ENCODE measurements at places on chromosomes 7 and 10. TPM values are rescaled to one million over a fixed set of nuclear protein-coding genes. Genes with fewer than 3 reads are reported as not detected.

DNA sequence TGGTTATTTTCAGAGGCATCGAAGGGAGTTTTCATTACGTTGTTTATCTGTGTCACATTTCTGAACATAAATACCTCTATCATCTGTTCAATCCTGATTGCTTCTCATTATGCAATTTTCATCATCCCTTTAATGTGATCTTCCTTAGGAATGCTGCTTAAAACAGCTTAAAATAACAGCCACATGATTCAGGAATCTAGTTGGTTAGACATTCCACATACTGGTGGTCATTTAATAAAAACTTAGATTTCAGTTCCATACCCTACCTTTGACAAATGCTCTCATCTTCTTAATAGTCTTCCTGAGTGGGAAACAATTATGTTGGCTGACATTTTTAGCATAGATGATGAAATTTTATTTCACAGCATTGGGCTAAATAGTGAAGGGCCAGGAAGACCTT, 191.3 kb upstream of the CDCA7L start:
- peaks cover 37% of the 10 kb centered on the region for H3K4me1 ChIP-seq
- no peak overlapping the region for H3K4me3 ChIP-seq
- no peaks in the 10 kb centered on the region for H3K27me3 ChIP-seq
- no peak for DNase-seq

- peaks cover 11% of the 10 kb centered on the region for H3K27me3 ChIP-seq
- H3K36me3 ChIP-seq, result no peaks in the 10 kb centered on the region
- H3K27ac ChIP-seq, result no peak overlapping the region
- no peak for DNase-seq
Measured at GRCh38 chr7:134565643-134566136, 16.8 kb downstream of the AKR1B15 start.

SPDYE2B gene
- total RNA-seq, result not detected

DNA sequence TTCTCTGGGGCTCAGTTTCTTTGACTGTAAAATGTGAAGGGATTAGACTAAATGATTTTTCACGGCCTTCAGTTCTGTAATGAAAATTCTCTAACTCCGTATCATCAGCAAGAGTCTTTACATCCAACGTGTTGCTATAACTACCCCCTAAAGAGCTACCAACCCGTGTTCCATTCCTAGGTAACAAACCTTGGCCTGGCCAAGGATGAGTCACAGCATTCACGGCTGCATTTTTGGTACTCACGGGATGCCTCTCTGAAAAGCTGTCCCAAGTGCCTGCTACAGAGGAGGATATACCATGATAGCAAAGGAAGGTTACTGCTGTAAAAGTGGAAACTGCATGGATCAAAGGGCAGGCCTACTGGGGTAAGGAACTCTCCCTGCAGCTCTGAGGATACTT, 5.9 kb downstream of the LRRC4 start:
- H3K36me3 ChIP-seq, result peaks cover 20% of the 10 kb centered on the region
- H3K4me1 ChIP-seq, result peaks cover 18% of the 10 kb centered on the region
- DNase-seq, result no peak
- H3K27ac ChIP-seq, result no peak overlapping the region
- no peaks in the 10 kb centered on the region for H3K27me3 ChIP-seq
- H3K4me3 ChIP-seq, result no peak overlapping the region

DNA sequence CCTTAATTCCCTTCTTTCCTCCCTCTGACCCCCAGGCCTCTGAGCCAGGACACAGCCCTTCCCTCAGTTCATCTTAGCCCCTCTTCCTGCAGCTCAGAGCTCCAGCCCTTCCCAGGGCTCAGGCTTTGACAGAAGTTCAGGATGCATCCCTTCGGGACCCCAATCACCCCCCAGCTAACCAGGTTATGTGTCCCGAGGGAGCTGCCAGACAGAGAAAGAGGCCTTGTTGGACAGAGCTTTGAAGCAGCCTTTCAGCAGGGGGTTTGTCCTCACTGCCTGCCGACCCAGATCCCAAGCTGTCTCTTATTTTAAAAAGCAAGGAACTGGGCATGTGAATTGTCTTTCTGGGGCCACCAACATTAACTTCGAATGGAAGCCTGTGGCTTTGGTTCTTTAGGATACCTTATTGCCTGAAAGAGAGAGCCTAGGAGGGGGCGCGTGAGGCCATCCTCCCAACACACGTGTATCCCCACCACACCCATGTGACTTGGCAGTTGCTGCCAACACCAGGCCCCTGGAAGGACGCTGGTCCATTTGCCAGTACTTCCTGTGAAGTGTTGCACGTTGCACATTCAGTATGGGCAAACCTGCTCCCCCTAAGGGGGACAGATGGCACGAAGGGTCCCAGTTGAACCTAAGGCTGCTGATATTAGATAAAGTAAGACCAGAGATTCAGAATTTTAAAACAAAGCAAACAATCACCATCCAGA, 858 bp downstream of the CCDC136 start:
- peak overlapping the region; percentile 61 for H3K4me3 ChIP-seq
- no peak for DNase-seq
- H3K27me3 ChIP-seq, result peaks cover 19% of the 10 kb centered on the region
- no peak overlapping the region for H3K27ac ChIP-seq

DNA sequence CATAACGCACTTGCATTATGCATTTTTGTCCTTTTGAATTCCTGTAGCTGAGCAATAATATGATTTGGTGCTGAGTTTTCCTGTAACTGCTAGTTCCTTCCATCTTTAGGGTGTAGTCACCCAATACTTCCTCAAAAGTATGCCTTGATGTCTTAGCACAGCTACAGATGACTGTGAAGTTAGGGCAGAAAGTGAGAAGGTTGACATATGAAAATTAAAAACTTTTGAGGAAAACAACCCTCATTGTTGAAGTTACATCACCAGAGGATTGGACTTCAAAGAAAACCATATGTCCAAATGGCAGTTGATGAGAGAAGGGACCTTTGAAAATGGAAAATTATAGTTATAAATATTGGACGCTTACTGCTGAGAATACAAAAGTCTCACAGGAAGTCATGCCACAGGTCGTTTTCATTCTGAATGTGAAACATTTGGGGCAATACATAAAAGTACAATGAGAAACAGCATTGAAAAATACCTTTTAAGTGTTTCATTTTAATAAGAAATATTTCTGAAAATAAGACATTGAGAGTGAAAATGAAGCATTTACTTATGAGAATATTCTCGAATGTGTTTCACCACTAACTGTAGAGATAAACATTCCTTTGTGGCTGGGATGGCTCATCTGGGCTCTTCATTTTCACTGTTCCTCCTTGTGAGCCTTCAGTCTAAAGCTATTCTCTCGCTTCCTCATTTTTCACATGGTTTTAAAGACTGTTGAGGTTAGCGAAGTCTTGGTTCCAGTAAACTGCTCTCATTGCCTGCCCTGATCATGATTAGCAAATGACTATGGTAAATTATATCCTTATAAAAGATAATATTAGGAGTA, 61.4 kb upstream of the NME8 start:
- H3K4me1 ChIP-seq, result peaks cover 4% of the 10 kb centered on the region
- H3K36me3 ChIP-seq, result no peaks in the 10 kb centered on the region
- no peak for DNase-seq
- H3K4me3 ChIP-seq, result no peak overlapping the region
- H3K27ac ChIP-seq, result no peak overlapping the region

DNA sequence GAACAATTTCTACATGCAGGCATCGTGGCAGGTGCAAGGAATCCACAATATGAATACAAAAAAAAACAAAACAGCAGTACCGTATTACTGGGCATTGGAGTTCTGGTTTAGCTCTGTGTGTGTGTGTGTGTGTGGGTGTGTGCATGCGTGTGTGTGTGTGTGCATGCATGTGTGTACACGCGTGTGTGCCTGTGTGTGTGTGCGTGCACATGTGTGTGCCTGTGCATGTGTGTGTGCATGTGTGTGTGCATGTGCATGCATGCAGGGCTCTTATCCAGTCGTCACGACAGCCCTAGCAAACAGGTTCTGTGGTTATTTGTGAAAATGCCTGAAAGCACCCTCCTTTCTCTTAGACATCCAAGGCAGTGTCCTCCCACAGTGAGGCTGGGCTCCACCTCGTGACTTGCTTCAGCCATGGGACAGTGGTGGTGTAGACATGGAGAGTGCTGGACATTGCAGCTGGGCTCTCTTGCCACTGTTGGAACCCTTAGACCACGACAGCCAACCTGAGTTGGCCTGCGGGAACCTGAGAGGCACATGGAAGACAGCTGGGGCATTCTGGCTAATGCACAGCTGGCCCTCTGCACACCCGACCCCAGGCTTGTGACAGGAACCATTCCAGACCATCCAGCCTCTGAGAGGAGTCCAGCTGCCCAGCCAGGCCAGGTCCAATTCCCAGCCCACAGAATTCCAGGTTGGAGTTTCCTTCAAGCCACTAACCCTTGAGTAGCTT, 173.4 kb upstream of the SHH start:
- no peak overlapping the region for H3K27ac ChIP-seq
- H3K4me1 ChIP-seq, result peaks cover 2% of the 10 kb centered on the region

DNA sequence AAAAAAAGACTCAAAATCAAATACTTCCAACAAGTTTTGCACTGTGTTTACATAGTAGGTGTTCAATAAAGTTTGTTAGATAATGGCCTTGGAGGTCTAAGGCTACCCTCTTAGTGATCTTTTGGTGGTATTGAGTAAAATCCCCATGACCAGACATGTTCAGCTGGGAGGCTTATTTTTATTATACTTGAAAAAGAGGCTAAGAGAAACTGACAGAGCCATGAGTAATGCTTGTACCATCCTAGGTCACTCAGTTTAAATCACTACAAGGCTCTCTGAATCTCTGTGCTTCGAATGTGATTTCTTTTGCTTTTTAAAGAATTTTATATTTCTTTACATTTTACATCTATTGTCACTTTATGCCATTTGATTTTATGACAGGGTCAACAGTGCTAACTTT, 90.5 kb downstream of the TWIST1 start:
- no peaks in the 10 kb centered on the region for H3K27me3 ChIP-seq
- no peak overlapping the region for H3K4me3 ChIP-seq
- no peaks in the 10 kb centered on the region for H3K36me3 ChIP-seq
- H3K4me1 ChIP-seq, result peaks cover 4% of the 10 kb centered on the region
- DNase-seq, result no peak

- H3K4me1 ChIP-seq, result peaks cover 1% of the 10 kb centered on the region
- no peak for DNase-seq
- H3K27me3 ChIP-seq, result no peaks in the 10 kb centered on the region
Measured at GRCh38 chr10:50333872-50334271, 82.6 kb upstream of the ASAH2 start.

DNA sequence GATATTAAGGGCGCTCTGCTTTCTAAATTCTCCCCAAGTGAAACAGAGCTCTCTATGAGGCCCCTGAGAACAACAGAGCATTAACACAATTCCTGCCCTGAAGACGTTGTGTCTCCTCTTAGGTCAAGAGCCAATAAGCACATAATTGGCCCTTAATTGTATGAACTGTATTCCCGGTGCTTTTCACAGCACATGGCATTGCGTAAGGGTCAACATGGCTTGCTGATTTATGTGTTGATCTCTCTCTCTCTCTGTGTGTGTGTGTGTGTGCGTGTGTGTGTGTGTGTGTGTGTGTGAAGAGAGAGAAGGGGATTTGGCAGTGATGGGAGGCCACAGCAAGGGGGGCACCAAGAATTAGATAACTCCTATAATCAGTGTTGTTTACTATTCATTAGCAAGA, 40.5 kb downstream of the LYZL1 start:
- DNase-seq, result no peak
- H3K4me1 ChIP-seq, result peaks cover 39% of the 10 kb centered on the region
- no peak overlapping the region for H3K27ac ChIP-seq

CLCN1 gene
- 0.14 TPM for total RNA-seq

Data from progenitor cell of endocrine pancreas (in vitro differentiated cells).